ENCODE measurements at places on chromosomes 11 and 22.

- DNase-seq: no peak
These were observed 6.4 kb downstream of the IL10RA start for GRCh38 chr11:117992620-117993019.

DNA sequence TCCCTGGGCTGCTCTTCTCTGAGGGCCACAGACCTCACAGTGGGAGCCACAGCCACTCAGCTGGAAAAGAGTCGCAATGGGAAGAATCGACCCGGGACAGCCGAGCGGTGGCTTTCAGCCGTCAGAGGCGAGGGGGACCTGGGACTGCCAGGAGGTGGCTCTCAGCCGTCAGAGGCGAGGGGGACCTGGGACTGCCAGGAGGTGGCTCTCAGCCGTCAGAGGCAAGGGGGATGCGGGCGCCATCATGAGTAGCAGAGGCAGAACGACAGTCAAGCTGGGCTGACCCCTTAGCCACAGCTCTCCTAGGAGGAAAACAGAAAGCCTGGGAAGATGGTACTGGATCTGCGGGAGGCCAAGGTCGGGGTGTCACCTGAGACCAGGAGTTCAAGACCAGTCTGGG, 14.9 kb upstream of the MUC2 start:
- DNase-seq: no peak

DNA sequence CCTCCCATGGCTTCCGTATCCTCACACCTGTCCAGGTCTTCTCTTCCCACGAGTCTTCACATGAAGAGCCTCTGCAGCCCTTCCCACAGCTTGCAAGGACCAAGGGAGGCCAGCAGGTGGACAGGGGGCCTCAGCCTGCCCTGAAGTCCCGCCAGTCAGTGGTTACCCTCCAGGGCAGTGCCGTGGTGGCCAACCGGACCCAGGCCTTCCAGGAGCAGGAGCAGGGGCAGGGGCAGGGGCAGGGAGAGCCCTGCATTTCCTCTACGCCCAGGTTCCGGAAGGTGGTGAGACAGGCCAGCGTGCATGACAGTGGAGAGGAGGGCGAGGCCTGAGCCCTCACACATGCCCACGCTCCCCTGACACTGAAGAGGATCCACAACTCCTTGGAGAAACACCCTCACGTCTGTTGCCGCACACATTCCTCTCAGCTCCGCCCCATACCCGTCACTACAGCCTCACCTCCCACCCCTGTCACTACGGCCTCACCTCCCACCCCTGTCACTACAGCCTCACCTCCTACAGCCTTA, 8.3 kb downstream of the SSH3 start:
- no peak for DNase-seq

DNA sequence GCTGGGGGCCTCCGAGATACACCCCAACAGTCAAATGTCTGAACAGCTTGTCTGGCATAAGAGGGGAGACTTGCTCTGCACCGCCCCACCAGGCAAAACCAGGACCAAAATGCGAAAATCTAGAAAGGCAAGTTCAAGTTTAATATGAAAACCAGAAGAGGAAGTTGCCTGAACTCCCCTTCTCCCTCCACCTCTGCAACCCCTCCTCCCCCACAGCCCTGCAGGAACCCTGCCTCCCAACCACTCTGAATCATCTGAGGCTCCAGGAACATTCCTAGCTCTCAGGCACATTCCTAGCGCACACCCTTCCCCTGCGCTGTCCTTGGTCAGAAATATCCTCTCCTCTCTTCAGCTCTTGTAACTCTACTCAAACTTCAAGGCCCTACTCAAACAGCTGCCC, 36.7 kb downstream of the ISX start:
- DNase-seq: no peak

DNA sequence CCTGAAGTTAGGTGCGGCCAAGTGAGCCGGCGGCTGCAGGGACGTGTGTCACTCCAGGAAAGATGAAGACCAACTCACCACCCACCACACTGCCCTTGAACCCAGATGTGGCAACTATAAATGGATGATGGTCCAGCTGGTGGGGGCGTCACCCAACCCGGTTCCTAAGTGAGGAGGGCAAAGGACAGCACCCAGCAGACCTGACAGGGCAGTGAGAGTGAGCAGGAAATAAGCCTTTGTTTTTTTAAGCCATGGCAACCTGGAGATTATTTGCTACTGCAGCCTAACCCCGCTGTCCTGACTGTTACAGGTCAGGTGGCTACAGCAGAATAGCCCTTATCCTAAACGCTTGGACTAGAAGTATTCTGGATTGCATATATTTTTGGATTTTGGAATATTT, 228.9 kb downstream of the CTTN start:
- no peak for DNase-seq

DNA sequence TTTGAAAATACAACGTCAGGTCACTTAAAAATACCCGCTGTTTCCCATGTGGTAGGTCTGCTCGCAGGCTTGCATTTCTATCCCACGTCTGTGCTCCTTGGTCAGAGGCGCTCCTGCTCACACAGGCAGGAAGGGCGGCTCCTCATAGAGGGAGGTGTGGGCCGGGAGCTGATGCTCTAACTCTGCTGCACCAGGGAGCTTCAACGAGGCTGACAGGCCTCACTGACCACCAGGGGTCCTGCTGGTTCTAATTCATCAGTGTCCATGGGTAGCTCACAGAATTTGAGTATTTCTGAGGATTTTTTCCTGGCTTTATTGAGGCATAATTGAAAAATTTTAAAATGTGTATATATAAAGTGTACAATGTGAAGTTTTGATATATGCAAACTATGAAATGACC, 68.5 kb downstream of the PIWIL3 start:
- DNase-seq: no peak

GRCh38 chr22:43625242-43625641, 186.9 kb downstream of the EFCAB6 start:
- DNase-seq: no peak

DNA sequence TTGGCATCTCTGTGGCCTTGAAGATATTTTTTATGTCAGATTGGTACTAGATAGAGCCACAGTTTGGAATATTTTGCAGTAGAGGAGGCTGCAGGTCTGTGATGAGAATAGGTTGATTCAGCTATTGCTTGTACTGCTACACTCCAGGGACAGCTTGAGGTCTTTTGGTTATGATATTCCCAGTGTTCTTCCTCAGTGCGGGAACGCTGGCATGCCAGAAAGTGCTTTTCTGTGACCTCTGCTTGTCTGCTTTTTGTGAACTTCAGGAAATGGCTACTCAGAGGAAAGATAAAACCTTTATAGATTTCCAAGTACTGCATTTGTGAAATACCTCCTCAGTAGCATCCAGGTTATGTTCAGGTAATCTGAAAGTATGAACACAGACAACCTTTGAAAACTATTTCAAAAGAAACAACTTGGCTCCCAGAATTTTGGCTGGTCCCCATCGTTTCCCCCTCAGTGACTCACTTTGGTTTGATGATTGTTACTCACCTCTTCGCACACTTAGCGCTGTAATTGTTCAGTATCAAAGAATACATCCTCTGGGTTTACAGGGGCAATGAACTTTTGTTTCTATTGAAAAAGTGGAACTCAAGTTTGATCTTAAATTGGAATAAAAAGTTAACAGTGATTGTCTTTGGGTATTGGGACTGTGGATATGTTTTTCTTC, 191.4 kb downstream of the HIPK3 start:
- no peak for DNase-seq

DNA sequence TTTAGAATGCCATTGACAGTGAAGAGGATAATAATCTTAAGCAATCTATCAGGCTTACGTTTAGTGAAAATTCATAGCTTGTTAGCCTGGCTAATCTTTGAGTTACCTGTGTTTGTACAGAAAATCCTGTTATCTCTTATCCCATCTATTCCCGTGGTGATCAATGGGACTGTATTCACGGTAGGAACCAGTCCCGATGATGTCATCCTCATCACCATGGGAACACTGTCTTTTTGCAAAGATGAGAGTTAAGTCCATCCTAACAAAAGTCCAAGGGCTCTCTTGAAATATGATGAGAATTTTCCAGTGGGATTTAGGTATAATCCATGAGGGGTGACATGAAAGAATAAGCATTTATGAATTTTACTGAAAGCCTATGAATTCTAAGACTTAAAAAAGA, 762.2 kb downstream of the ETS1 start:
- no peak for DNase-seq

GRCh38 chr11:128776424-128777284, 82.8 kb downstream of the FLI1 start:
- DNase-seq: no peak

GRCh38 chr11:120651836-120652235, 140.3 kb downstream of the GRIK4 start:
- no peak for DNase-seq

GRCh38 chr11:58058276-58059006, 27.7 kb downstream of the OR6Q1 start:
- no peak for DNase-seq

- DNase-seq: no peak
These were observed 138.3 kb downstream of the GUCY1A2 start for GRCh38 chr11:106879832-106880546.

All from fibroblast of the conjunctiva (primary cell).